ENCODE measurements at places on chromosomes 12 and 14.

DNA sequence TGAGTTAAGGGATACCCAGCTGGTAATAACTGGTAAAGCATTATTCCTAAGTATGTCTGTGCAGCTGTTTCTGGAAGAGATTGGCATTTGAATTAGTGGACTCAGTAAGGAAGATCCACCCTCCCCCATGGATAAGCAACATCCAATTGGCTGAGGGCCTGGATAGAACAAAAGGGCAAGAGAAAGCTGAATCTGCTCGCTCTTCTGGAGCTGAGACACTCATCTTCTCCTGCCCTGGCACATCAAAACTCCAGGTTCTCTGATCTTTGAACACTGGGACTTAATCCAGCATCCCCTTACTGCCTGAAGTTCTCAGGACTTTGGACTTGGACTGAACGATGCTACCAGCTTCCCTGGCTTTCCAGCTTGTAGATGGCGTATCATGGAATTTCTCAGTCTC lies 63.1 kb upstream of the CNOT2 start:
- no peak for DNase-seq

DNA sequence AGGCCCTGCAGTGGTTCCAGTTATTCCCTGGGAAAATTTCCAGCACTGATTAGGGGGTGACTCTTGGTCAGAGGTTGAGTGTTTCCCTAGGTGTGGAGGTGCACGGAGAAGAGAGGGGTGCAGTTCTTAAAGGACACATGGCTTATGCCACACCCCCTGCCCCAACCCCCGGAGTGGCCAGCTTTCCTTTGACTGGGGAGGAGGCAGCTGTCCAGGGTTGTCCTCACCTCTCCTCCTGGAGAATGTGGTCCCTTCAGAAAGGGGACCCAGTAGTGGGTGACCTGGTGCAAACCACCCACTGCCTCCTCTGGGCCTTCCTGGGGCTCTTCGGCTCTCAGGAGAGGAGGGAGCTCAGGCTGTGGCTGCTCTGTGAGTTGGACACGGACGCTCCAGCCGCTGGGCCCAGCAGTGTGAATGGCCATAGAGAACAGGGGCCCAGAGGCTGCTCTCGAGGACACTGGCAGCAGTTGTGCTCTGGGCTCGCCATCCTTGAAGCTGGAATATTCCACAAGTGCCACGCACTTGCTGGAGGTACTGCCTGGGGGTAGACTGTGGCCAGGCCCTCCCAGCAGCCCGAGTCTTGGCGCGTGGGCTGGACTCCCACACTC lies 13.6 kb downstream of the PACS2 start:
- no peak for DNase-seq

DNA sequence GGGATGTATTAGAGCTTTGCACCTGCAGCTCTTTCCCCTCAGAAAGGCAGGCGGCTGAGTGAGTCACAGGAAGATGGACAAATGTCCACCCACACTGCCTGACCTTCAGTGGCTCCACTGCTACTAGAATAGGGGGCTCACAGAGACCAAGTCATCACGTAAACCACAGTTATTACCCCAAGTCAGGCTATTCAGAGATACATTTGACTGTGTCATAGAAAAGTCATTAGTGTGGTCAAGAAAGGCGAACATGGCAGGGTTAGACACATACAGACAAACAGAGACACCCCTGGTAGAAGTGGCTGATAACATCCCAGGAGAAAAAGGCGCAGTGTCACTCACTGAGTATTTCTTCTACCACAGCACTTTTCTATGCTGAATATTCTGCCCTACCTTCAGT lies 36.0 kb downstream of the GCH1 start:
- DNase-seq, result no peak

DNA sequence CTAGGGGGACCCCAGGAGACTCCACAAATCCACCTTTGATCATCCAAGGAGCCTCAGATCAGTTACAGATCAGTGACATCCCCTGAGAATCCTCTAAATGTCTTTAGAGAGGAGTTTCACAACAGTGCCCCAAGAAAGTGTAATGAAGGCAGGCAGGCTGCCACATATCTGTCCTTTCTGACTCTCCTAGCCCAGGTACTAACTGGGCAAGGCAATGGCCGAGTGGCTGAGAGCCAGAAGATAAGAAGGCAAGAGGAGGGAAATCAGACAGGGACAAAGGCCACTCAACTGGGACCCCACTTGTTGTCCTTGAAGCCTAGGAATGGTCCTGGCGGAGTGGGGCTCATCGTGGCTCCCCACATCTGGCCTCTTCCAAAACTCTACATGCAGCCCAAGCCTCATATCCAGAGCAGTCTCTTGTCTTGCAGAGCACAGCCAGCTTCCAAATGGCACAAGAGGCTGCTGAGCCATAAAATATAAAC lies 11.6 kb downstream of the ACTN1 start:
- DNase-seq, result no peak

DNA sequence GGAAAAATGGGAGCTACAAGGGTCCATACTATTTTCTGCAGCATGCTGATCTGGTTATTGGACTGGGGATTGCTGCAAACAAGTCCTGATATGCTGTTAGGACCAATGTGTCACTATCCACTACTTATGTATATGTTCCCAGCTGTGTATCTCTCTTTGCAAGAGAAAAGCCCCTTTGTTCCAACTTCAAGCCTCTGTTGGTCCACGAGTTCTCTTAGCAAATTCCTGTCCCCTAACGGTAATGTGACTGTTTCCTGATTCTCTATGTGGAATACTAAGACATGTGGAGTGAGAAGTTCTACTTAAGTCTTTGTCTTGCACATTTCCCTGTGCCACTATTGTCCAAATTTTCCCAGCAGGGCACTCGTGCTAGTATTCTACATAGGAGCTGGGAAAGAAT lies 557.7 kb downstream of the FSCB start:
- DNase-seq, result no peak

- DNase-seq, result no peak
Observed at GRCh38 chr14:71492346-71492745, 439.9 kb upstream of the RGS6 start.

GRCh38 chr14:38623661-38624060 lies 367.8 kb upstream of the CLEC14A start:
- peak; percentile 59 for DNase-seq

DNA sequence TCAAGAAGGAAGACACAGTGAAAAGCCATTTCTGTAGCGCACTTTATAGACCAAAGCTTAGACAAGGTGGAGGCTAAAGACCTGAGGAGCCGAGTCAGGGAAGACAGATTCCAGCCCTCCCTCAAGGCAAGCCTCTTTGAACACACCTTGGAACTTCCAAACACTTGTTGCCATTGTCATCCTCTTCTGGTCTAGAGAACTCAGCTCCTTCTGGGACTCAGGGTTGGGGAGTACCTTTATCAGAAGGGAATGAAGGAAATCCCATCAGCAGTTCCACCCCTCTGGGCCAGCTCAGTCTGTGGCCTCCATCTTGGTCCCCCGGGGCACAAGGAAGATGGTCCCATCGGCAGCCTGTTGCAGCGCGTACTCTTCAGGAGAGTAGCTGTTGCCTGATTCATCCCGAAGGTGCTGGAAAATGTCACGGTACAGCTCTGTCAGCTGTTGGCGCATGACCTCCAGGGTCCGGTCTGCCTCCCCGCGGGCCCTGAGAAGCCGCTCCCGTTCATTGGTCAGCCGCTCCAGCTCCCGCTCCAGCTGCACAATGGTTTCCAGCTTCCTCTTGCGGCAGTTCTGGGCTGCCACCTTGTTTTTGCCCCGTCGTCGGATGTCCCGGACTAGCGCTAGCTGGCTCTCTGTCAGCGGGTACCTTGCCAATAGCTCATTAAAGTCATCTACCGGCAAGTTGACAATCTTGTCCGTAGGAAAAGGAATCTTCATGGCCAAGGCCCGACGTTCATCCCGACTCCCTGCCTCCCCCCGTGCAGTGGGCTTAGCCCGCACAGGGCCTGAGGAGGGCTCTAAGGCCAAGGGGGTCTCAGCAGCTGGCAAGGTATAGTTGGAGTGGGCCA lies 8.5 kb downstream of the NFE2 start:
- DNase-seq, result no peak

DNA sequence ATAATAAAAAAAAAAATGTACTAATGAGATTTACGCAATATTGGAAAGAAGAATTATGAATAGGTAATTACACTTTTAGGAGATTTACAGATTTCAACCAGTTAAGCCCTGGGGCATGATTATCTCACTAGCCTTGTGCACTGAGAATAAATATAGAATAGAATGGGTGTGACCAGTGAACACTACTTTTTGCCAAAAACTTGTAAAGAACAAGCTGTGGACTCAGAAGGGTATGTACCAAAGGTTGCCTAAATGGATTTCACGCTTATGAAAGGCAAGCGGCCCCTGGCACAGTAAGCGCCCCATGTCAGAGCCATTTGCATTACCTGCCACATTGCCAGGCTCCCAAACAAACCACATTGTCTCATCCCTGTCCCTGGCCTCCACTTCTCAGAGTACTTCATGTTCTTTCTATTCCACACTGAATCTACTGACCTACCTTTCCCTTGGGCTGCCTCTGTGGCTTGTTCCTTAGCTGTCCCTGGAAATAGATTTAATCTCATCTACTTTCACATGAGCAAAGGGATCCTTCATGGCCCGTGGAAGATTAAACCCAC lies 170.6 kb upstream of the DIO2 start:
- DNase-seq, result no peak

GRCh38 chr12:82474181-82474797 lies 116.0 kb downstream of the METTL25 start:
- DNase-seq, result no peak

DNA sequence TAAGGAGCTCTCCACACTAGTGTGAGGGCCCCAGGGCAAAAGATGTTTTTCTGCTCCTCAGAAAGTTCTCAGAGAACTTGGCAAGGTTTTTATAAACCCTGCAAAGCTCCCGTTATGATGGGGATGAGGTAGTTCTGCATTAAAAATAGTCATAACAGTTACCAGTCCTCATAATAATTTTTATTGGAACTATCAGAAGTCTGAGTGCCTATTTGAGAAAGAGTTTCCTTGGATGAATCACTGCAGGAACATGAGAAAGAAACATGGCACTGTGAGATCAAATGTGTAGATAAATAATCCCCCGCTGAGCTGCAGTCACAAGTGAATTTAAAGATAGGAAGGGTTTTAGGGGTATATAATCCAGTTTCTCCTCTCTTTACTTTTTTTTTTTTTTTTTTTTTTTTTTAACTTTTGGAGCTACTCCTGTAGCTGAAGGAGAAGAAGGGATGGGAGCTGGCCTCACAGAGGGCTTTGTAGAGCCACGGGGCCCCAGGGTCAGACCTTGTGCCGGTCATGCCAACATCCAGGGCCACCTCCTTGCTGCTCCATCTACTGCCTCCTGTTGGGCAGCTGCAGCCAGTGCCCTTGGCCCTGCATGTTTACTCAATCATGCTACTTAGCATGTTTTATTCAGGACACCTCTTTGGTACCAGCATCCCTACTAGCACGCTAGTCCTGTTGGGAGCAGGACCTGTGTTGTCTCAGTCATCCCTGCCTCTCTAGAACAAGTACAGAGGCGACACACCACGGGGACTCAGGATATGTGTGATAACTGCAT lies 39.5 kb downstream of the EVL start:
- no peak for DNase-seq

GRCh38 chr12:9024512-9024911 lies 35.2 kb downstream of the KLRG1 start:
- no peak for DNase-seq

DNA sequence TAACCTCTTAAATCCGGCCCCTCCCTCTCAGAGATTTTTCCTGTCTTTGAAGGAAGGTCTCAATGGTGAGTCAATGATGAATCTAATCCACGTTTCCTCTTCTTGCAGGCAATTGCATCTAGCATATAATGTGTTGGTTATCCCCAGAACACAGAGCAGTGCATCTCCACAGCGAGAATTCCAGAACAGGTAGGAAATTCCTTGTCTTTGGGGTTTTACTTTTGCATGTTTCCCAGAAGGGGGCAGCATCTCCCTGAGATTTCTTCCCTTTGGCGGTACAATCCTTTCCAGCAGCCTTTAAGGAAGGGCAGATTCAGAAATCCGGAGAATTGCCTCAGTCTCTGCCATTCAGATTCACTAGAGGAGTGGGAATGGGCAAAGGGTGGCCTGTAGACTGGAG lies 128.0 kb downstream of the KCNA5 start:
- DNase-seq, result peak; percentile 76

DNA sequence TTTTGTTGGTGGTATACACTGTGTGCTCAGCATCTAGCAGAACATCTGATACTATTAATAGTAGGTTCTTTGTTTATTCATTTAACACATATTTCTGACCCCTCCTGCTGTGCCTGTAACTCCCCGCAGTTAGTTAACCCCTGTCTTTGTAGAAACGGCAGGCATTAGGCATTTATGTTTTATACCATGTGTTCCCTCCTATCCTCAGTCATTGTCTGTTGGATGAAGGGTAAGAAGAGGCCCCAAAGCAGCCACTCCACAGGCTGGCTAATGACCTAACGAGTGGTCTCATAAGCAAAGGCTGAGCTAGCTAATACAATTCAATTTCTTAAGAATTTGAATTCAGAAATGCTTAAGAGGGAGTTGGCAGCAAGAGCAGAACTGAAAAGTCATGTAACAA lies 170.8 kb downstream of the TMX1 start:
- DNase-seq, result no peak
